ENCODE measurements at places on chromosomes 1 and 21.

DNA sequence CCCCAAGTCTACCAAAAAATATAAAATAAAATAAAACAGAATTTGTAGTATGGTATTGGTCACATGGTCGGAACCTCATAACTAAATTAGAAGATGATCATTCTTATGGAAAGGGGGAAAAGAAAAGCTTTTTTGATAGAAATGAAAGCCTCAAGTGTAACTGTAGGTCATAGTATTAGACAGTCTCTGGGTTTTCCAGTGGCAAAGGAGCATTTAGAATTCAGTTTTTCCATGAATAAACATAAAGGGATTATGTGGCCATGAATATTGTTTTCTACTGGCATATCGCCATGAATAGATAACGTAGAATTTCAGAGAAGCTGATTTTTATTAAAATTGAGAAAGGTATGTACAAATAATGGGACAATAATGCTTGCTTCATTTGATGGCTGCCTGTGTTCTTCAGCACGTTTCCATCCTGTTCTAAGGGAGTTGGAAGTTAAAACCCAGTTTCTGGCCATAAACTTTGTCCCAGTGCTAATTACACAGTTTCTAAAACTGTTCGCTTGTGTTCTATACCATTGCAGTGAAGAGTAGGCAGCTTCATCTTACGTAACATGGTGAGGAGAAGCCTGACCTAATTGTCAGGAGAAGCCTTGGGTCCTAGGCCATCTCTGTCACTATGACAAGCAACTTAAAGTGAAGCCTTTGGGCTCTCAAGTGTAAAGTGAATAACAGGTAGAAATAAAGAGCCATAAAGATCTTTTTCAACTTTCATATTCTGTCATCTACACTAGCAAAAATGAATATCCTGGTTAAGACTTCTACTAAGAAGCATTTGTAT, 70.5 kb upstream of the PGD start:
- DNase-seq = no peak

DNA sequence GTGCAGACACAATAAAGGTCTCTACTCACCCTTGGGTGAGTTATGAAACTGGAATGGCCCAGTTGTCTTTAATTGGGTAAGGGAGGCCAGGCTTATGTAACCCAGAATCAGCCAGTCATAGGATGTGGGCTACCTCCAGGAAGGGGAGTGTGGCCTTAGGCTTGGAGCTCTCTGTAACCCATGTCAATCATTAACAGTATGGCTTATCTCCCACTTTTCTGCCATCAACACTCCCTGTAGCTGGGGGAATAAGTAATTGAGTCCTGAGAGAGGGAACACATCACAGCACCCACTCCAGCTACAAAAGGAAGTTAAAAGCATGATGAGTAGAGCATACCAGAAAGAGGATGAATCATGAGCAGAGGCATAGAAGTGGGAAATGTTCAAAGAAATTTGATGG, 327.0 kb upstream of the DUSP10 start:
- DNase-seq = no peak

GRCh38 chr1:155184835-155185782, 11.5 kb downstream of the TRIM46 start:
- DNase-seq = no peak

DNA sequence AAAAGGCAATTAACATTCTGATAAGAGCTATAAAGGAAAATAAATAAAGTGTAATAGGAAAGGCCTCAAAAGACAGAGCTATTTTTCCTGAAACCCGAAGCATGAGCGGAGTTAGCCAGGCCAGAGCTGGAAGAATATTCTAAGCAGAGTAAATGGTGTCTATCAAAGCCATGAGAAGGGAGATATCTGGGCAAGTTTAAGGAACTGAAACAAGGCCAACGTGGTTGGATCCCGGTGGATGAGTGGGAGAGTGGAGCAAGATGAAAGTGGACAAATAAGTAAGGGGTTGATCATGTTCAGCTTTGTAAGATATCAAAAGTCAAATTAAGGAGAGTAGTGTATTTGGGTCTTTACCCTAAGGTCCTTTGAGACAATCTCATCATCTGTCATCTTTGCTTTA, 234.0 kb downstream of the TM2D1 start:
- no peak for DNase-seq

DNA sequence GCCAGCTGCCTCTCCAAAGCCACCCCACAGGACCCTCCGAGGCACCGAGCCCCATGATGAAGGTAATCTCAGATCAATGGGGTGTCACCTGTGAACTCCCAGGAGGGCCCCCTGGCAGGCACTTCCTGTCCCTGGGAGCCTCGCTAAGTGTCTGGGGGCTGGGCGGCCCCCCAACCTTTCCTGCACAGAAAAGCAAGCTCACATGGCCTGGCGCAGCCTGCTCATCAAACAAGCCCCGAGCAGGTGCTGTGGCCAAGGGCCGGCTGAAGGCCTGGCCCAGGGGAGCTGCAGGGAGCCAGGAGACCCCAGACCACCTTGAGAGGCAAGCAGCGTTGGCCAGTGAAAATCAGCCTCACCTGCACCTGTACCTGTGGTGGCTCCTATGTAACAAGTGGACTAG, 2.9 kb downstream of the RIPK4 start:
- DNase-seq = no peak

- no peak for DNase-seq
Measured at GRCh38 chr1:243470502-243470901, 214.7 kb downstream of the SDCCAG8 start.

GRCh38 chr1:195731385-195731784, 876.9 kb downstream of the KCNT2 start:
- no peak for DNase-seq
